ENCODE measurements at places on chromosomes 7 and 10. TPM values are rescaled to one million over a fixed set of nuclear protein-coding genes. Genes with fewer than 3 reads are reported as not detected.

ZNF804B gene
- not detected for total RNA-seq

EN2 gene
- not detected for total RNA-seq

PPRC1 gene
- total RNA-seq, result 29.3 TPM

MSRB2 gene
- total RNA-seq, result 19.6 TPM

CDHR3 gene
- 14.7 TPM for total RNA-seq

CUZD1 gene
- total RNA-seq, result 4.2 TPM

VPS37D gene
- 1.5 TPM for total RNA-seq

PLXDC2 gene
- total RNA-seq, result 39.0 TPM

DNA sequence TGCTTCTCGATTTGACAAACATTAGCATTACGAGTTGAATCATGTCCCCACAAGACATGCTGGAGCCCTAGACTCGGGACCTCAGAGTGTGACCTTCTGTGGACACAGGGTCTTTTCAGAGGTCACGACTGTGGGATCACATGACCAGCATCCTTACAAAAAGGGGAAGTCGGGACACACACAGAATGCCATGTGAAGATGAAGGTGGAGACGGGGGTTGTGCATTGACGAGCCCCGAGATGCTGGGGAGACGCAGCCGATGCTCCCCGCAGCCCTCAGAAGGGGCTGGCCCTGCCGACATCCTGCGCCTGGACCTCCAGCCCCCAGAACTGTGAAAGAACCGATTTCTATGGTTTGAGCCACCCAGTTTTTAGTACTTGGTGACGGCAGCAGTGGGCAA, 7.5 kb downstream of the ZFAND2A start:
- H3K27ac ChIP-seq, result no peak overlapping the region
- peaks cover 80% of the 10 kb centered on the region for H3K36me3 ChIP-seq

DNA sequence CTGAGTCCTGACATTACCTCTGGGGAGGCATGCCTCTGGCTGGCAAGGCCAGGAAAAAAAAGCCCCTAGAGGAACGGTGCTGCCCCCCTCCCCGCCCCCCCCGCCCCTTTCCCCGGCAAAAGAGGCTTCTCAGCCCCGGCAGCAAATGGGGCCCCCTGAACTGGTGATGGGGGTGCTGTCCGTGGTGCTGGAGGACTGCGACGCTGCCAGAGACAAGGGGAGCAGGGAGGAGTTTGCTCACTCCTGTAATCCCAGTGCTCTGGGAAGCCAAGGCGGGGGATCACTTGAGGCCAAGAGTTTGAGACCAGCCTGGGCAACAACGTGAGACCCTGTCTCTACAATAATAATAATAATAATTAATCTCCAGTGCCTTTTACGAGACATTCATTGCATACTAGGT, 23.7 kb downstream of the SRRM3 start:
- H3K27ac ChIP-seq, result no peak overlapping the region
- H3K27me3 ChIP-seq, result no peaks in the 10 kb centered on the region
- no peak overlapping the region for H3K4me3 ChIP-seq
- H3K4me1 ChIP-seq, result no peaks in the 10 kb centered on the region
- no peak for DNase-seq
- H3K36me3 ChIP-seq, result no peaks in the 10 kb centered on the region

DNA sequence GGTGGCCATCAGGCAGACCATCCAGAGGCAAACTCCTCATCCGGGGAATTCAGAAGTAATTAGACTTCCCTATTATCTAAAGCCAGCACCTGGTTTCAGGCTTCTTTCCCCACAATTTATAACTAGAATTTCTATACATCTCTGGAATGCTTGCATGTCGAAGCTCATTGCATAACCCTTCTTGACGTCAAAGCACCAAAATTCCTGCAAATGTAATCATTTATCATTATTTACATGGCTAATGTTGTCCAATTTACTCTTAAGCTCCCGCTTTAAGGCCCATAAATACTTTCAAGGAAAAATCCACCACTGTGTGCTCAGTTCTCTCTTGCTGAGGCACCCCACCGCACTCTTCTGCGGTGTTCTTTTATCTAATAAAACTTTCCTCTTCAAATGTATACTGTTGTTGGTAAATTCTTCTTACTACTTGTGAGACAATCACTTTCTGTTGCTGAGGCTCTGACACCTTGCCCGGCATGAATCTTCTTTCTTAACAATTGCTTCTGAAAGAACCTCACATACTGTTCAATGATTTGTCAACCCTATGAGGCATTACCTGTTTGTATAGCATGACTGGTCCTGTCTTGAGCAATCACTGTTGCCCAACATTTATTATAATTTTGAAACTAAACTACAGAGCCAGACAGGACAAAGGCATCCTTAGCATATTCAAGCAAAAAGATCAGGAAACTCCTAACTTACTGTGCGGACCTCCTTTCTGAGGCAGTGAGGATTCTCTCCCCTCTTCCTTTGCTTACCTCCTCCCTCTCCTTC, 17.4 kb upstream of the GPR141 start:
- no peaks in the 10 kb centered on the region for H3K4me1 ChIP-seq
- no peak overlapping the region for H3K27ac ChIP-seq
- no peaks in the 10 kb centered on the region for H3K27me3 ChIP-seq
- H3K4me3 ChIP-seq, result no peak overlapping the region
- no peaks in the 10 kb centered on the region for H3K36me3 ChIP-seq

DNA sequence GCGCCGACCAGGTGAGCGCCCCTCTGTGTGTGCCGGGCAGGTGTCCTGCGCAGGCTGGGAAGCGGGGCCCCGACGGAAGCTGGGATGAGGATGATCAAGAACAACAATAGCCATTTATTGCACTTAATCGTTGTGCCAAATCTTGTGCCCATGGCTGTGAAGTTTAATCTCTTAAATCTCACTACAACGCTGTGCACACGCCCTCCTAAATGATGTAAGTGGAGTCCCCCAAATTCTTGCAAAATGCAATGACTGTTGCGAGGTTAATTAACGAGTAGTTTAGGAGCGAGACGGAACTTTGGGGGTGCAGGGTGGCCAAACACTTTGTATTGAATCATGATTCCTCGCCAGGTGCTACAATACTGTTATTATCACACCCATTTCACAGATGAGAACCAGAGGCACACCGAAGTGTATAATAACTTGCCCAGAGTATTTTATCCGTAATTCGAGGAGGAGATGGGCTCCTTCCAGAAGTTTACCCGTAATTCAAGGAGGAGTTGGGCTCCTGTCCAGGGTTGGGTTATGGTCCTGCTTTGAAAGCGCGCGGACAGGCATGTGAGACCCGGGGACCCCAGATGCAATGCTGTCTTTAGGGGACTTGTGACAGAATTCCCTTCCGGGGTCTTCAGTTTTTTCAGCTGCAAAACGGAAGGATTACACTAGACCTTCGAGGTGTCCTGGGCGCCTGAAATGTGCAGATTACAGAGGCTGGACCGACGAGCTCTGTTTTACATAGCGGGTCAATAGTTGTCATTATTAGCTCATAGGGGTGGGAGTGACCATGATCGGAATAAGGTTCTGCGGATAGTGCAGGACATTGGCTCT, 1.0 kb downstream of the FFAR4 start:
- no peak for DNase-seq
- H3K27me3 ChIP-seq, result peaks cover 22% of the 10 kb centered on the region
- peaks cover 11% of the 10 kb centered on the region for H3K4me1 ChIP-seq
- H3K36me3 ChIP-seq, result no peaks in the 10 kb centered on the region
- no peak overlapping the region for H3K4me3 ChIP-seq

GRCh38 chr10:16777473-16778370, 39.5 kb downstream of the RSU1 start:
- no peak for DNase-seq
- peak overlapping the region; percentile 50 for H3K27ac ChIP-seq
- no peak overlapping the region for H3K4me3 ChIP-seq
- no peaks in the 10 kb centered on the region for H3K27me3 ChIP-seq
- H3K36me3 ChIP-seq, result peaks cover 11% of the 10 kb centered on the region

- no peaks in the 10 kb centered on the region for H3K36me3 ChIP-seq
- H3K27me3 ChIP-seq, result no peaks in the 10 kb centered on the region
- no peak overlapping the region for H3K4me3 ChIP-seq
- no peaks in the 10 kb centered on the region for H3K4me1 ChIP-seq
- no peak overlapping the region for H3K27ac ChIP-seq
Measured at GRCh38 chr7:79317728-79318127, 135.7 kb downstream of the MAGI2 start.

DNA sequence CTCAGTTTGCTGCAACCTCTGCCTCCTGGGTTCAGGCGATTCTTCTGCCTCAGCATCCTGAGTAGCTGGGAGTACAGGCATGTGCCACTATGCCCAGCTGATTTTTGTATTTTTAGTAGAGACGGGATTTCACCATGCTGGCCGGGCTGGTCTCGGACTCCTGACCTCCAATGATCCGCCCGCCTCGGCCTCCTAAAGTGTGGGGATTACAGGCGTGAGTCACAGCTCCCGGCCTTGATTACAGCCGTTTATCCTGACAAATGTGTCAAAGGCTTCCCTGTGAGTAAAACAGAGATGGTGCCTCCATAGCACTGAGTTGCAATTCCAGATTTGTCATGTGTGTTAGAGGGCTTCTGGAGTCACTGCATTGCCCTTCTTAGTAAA, 273.7 kb downstream of the CCDC3 start:
- no peak for DNase-seq
- no peaks in the 10 kb centered on the region for H3K27me3 ChIP-seq
- H3K36me3 ChIP-seq, result no peaks in the 10 kb centered on the region
- no peaks in the 10 kb centered on the region for H3K4me1 ChIP-seq
- no peak overlapping the region for H3K4me3 ChIP-seq

DNA sequence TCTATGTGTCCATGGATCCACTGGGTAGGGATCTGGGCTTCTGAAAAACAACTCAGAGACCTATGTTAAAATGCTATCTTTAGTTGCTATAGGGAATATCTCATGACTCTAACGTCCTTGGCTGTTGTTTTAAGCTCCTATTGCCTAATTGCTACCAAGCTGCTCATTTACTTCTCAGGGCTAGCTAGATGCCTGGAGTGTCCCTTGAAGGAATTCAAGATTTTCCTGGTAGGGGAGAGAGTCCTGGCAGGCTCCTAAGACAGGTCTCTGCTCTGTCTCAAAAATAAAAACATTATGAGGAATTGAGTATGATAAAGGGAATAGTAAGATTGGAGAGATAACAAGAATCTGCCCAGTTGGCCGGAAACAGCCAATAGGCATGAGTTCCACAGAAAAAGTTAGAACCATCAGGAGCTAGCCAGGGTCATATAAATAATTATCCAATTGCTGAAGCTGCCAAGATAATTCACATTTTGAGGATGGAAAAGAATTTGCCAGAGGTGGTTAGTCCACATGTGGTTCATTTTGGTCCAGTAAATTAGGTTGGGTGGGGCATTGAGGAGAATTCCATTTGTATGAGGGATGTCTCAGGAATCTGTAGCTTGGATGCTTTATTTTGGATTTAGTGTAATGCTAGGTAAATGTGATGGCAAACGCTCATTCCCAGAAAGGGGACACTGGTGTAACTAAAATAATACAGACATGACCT, 362.7 kb upstream of the VSTM2A start:
- H3K27me3 ChIP-seq, result no peaks in the 10 kb centered on the region
- no peak overlapping the region for H3K27ac ChIP-seq
- no peaks in the 10 kb centered on the region for H3K36me3 ChIP-seq
- H3K4me1 ChIP-seq, result no peaks in the 10 kb centered on the region
- DNase-seq, result no peak

DNA sequence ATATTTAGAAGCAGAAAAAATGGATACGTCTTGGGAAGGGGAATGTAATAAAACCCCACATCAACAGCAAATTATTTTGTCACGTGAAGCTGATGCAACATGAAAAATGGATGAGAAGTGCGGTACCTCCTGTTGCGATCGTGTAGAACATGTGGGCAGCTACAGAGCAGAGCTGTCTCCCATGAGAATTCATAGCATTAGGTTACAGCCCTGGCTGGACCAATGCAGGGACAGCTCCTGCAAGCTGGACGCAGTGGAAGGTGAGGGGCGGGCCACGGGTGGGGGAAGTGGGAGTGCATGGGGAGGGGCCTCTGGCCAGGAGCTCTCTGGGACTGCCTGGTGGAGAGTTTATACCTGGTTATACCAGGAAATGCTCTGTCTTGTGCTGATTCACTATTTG, 120.3 kb downstream of the GATA3 start:
- H3K27me3 ChIP-seq, result no peaks in the 10 kb centered on the region
- no peak overlapping the region for H3K27ac ChIP-seq
- H3K4me3 ChIP-seq, result no peak overlapping the region
- no peaks in the 10 kb centered on the region for H3K36me3 ChIP-seq
- H3K4me1 ChIP-seq, result no peaks in the 10 kb centered on the region

GRCh38 chr7:45149606-45150005, 8.0 kb upstream of the RAMP3 start:
- H3K36me3 ChIP-seq, result no peaks in the 10 kb centered on the region
- H3K27me3 ChIP-seq, result no peaks in the 10 kb centered on the region
- DNase-seq, result no peak
- no peak overlapping the region for H3K27ac ChIP-seq
- no peak overlapping the region for H3K4me3 ChIP-seq

DNA sequence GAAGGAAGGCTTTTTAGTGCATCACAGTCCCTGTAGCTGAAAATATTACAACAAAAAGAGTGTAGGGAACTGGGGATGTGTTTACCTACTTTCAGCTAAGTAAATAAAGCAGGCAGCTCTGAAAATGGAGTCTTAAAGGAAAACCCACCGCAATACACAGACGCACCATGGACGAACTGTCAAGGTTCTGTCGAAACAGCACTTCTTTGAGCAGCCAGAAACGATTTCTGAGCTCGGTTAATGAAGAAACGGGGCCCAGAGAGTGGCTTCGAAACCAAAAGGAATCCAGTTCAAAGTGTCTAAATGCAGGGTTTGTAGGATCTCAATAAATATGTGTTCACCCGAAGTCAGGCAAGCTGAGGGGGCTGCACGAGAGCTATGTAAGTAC, 275.4 kb upstream of the NEBL start:
- peaks cover 37% of the 10 kb centered on the region for H3K4me1 ChIP-seq
- DNase-seq, result no peak
- H3K27me3 ChIP-seq, result no peaks in the 10 kb centered on the region

DNA sequence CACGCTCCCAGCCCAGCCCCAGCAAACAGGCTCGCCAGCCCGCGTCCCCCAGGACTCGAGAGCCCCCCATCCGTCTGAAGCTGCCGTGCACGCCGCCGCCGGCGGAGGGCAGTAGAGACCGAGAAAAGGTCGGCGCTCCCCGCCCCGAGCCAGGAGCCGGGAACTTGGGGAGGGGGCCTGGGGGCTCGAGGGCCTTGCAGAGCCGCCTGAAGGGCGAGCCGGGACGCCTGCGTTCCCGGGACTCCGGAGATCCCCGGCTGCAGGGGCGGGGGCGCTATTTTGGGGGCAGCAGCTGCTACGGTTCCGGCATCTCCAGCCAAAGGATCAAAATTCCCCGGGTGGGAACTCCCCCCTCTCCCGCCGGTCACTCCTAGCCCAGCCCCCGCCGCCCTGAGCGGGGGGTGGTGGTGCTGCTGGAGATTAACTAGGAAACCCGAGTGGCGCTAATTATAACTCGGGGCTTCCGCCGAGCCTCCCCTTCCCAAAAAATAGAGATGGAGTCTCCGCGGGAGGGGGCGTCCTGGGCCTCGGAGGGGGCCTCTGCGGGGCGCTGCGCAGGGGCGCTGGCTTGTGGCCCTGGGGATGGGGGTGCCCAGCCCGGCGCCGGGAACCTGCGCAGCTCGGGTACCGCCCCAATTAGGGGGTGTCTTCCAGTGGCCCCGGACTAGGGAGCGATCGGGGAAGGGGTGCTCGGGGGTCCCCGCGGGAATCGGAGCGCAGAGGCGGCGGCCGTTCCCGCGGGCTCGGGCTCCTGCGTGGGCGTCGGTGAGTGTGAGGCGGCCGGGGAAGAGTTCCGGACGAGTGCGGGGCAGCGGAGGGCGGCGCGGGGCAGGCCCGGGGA, 608 bp downstream of the ACHE start:
- H3K4me3 ChIP-seq, result peak overlapping the region; percentile 50
- no peaks in the 10 kb centered on the region for H3K36me3 ChIP-seq
- peaks cover 43% of the 10 kb centered on the region for H3K4me1 ChIP-seq
- peaks cover 32% of the 10 kb centered on the region for H3K27me3 ChIP-seq
- DNase-seq, result no peak

GRCh38 chr7:142787783-142788182, 17.0 kb downstream of the PRSS2 start:
- no peak overlapping the region for H3K4me3 ChIP-seq
- no peaks in the 10 kb centered on the region for H3K27me3 ChIP-seq
- DNase-seq, result no peak
- peaks cover 8% of the 10 kb centered on the region for H3K4me1 ChIP-seq
- H3K27ac ChIP-seq, result peak overlapping the region; percentile 54
- no peaks in the 10 kb centered on the region for H3K36me3 ChIP-seq
